ENCODE measurements at places on chromosomes 1 and 21.

GRCh38 chr1:101280049-101280592 is 43.3 kb downstream of the S1PR1 start:
- DNase-seq: no peak

GRCh38 chr1:74368335-74368734 is 133.1 kb downstream of the TNNI3K start:
- DNase-seq: no peak

GRCh38 chr1:23169727-23170335 is 1.2 kb upstream of the LUZP1 start:
- DNase-seq: peak; percentile 76

- no peak for DNase-seq
These were observed 109.1 kb downstream of the UCK2 start for GRCh38 chr1:165936542-165936941.

DNA sequence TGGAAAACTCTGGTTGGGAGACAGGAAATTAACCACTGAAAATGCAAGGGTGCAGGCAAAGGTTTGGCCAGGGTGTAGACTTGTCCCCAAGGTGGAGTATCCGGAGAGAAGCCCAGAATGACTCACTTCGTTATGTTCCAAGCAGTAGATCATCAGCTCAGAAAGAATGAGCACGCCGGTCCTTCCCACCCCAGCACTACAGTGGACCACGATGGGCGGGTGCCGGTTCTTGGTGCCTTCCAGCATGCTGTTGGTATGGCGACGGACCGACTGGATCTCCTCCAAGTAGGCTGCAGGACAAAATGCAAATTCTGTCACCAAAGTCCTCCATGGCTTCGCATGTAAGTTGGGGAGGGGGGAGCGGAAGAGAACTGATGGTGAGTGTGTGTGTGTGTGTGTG is 83.4 kb downstream of the SMYD2 start:
- no peak for DNase-seq

GRCh38 chr1:81230983-81231728 is 569.6 kb upstream of the ADGRL2 start:
- no peak for DNase-seq

- DNase-seq: no peak
These were observed 4.4 kb upstream of the IGSF3 start for GRCh38 chr1:116671912-116672311.

DNA sequence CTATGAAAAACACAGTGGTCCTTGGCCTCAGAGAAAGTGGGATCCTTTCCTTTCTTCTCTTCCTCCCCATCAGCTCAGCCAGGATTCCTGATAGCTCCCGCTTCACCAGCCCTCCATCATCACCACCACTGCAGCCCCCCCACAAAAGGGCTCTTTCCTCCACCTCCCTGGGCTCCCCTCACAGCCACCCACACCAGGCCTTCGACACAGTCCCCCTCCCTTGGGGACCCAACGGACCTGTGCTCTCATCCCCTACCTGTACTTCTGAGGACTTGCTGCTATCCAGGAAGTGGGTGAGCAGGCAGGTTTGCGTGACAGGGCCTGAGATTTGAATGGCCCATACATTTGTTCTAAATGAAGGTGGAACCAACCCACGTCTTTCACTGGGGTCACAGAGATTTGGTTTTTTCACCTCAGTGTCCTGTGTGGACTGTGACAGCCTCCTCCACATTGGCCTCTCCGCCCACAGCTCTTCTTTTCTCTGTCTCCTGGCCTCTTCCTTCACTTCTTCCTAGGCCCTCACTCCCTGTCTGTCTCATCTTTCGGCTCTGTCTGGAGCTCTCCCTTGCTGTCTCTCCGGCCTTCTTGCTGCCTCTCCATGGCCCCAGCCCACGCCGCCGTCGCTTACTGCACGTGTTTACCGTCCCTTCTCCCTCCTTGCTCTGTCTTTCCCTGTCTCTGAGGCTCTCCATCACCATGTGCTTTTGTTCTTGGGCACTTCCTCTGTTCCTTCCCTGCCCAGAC is 238.6 kb downstream of the FOXD2 start:
- no peak for DNase-seq

DNA sequence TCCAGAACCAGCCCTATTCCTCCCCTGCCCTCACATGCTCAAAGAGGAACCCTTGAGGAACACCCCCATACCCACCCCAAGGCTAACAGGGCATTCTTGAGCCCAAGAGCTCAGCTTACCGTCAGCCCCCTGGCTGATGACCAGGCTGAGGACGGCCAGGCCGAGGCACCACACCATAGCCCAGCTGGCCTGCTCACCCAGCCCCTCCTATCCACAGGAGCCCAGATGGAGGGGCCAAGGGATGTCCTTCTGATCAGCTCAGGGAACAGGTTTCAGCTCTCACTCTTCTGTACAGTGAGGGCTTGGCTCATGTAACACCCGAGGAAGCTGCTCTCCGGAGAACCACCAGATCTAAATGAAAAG is 2.2 kb downstream of the IGSF9 start:
- no peak for DNase-seq

GRCh38 chr1:86906419-86906818 is 7.5 kb downstream of the SELENOF start:
- no peak for DNase-seq

DNA sequence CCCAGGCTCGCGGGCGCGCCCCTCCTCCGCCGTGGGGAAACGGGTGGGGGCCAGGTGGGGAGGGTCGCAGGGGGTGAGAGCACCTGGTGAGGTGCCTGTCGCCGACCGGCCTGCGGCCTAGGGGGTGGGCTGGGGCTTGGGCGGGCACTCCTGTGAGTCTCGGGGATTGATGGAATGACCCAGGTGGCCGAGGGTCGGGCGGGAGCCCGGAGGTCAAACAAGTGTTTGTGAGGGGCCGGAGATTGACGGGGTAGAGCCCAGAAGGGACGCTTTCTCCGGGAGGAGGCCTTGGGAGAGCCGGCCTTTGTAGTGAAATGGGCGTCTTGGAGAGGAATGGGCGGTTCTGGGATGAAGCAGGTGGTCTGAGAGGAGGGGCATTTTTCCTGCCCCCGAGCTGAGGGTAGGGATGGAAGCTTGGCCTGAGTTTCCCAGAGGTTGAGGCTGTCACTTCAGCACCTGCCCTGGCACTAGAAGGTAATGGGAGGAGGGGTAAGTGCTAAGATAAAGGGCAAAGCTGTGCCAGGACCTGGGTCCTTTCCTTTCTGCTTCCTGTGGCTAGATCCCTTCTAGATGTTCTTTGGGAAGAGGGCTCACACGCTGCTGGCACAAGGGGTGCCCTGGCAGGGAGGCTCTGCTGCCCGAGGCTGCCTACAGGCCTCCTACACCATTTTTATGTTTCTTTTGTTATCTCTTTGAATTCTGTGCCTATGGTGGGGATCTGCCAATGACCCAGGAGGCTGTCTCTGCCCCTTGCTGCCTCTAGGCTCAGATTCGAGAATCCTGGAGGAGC is 56.1 kb downstream of the NDUFS5 start:
- no peak for DNase-seq
